Fibroblast of pulmonary artery (primary cell): ENCODE measurements at places on chromosomes 5 and 9.
A peak's percentile ranks its signal among the peaks of the same experiment; 100 is the strongest.

GRCh38 chr9:116693233-116693731, 6.2 kb downstream of the TRIM32 start:
- DNase-seq, result peak; percentile 44

DNA sequence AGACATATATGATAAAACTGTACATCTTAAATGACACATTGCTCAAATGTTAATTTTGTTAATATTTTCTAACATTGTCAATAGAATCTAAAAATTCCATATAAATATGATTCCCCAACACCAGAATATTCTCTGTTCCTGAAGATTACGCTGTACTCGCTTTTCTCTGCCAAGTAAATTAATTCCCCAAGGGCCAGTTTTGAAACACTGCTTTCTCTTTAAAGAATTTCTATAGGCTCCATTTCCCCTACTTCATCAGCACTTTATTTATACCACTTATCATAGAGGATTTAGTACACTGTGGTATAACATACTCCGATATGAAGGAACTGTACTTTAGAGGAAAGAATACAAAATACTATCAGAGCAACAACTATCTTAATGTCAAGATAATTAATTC, 101.4 kb upstream of the ACOT12 start:
- no peak for DNase-seq

DNA sequence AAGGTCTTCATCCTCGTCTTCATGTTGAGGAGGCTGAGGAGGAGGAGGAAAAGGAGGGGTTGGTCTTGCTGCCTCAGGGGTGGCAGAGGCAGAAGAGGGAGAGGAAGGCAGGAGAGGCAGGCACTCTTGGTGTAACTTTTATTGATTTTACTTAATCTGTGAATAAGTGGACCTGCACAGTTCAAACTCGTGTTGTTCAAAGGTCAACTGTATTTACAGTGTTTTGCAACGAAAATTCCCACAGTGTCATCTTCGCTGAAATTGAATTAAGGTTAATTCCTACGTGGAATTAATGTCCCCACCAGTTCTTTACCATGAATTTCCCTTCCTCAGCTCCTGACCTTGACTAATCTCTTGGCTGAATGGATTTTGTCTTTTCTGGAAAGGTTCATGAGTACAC, 21.2 kb upstream of the ENHO start:
- no peak for DNase-seq

- DNase-seq, result peak; percentile 97
These were observed 133.2 kb upstream of the PANK3 start for GRCh38 chr5:168712280-168712924.

DNA sequence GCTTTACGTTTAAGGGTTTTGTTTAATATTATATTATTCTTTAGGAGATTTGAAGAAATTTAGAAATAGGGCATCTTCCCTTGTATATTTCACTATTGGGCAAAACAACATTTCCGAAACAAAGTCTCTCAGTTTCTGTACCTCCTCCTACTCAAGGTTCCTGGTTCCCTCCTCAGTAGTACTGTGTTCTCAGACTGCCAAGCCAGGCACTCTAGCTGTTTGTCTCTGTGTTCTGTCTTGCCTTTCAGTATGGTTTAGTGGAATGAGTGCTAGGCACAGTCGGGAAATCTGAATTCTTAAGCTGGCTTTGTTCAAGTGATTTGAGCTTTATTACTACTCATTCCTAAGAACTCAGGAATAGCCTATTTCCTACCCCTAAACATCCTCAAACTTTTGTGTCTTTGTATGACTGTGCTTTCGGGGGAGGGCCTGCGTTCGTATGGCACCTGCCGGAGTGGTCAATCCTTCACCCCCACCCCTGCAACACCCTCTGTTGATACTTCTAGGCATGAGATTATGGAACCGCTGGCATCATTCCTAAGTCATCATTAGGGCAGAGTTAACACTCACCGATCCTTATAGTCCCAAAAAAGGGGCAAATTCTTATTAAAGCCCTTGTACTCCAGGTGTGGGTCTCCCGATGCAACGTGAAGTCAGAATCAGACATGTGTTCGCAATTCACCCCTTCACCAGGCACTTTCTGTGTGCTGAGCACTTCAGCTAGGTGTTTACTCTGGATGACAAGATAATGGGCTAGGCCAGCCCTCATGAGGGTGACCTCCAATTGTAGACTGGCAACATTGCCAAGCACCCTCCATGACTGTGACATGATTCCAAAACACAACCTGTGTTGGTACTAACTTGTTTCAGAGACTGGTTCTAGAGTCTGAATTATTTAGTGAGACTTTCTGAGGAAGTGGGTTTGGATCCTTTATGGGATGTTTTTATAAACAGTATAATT, 24.5 kb downstream of the SNX18 start:
- no peak for DNase-seq

DNA sequence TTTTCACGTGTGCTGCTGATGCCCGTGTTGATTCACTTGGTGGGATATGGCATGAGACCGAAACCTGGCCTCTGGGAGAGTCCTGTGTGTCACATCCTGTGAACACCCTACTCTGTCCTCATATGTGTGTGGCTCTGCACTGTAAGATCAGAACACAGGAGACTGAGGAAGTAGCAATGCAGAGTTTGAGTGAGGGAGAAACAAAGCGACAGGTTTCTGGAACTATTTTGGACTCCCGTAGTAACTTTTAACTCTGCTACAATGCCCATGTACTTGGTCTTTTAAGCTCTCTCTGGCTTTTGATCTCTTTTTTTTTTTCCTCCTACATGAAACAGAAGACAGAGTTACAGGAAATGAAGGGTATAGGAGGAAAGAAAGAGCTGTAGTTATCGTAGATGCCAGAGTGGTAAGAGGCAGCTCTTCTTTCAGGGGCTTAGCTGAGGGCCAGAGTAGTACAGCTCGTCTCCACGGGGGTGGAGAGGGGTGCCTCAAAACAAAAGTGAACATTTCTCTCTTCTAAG, 26.6 kb downstream of the GRAMD2B start:
- peak; percentile 63 for DNase-seq

- no peak for DNase-seq
These were observed 111.1 kb upstream of the CKMT2 start for GRCh38 chr5:81121836-81122630.

GRCh38 chr5:115402822-115403577, 106.5 kb upstream of the CCDC112 start:
- DNase-seq, result peak; percentile 75

DNA sequence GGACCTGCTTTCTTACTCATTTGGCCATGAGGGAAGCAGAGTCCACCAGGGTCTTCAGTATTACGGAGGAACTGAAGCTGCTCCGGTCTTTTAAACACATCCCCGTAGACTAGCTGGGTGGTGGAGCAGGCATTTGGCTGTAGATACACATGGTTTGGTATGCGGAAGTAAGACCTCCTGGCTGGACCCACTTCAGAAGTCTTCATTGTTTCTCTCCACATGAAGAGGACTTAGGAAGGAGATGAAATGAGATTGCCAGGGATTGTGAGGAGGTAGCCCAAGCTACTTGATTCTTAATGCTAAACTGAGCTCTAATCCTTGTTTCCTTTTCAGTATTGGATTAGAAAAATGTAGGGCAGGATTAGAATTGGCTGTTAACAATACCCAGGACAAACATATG, 32.9 kb downstream of the STXBP1 start:
- no peak for DNase-seq

DNA sequence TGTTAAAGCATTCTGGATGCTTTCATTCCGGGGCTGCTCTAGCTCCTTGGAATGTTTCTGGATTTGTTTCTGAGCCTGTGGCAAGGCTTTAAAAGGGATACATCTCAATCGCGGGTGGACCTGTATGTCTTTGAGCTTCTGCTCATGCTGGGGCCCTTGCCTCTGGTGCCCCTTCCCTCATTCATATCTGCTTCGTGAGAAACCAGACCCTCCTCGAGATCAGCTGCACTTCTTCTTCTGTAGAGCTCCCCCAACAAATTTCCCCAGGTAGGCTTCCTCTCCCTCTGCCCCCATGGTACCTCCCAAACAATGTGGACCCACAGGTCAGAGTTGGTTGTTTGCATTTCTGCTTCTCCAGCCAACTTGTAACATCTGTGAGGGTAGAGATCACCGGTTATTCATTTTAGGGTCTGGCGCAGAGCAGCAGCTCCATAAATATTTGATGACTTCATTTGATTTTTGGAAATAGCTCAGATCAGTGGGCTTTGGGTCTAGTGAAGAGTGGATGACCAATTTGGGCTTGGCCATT, 6.6 kb downstream of the ZNF618 start:
- DNase-seq, result no peak

DNA sequence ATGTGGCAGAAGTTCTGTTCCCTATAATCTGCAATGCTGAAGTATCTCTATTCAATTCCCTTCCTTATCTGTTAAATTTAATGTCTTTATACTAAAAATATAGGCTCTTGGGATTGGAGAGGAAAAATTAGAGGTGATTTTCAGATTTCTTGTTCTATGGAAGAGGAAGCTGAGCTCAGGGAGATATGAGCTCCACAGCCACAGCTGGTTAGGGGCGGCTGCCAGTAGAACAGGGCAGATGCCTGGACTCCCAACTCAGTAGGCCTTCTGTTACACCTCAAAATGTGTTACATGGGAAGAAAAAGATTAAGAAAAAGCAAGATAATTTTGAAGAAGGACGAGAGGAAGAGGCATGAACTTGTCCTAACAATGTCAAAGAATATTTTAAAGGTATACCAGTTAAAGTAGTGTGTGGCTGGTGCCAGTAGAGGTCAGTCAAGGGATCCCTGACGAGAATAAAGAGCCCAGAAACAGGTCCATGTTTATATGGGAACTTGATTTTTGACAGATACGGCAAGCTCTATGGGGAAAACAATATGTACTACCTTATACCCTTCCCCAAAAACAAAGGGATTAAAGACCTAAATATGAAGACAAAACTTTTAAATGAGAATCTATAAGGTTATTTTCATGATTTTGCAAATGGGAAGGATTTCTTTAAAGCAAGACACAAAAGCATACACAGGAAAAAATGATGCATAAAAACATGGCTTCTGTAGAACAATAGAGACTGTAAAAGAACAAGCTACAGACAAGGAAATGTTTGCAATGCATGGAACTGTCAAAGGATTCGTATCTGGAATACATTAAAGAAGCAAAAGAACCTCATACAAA, 28.7 kb downstream of the DNAJC21 start:
- DNase-seq, result peak; percentile 52

DNA sequence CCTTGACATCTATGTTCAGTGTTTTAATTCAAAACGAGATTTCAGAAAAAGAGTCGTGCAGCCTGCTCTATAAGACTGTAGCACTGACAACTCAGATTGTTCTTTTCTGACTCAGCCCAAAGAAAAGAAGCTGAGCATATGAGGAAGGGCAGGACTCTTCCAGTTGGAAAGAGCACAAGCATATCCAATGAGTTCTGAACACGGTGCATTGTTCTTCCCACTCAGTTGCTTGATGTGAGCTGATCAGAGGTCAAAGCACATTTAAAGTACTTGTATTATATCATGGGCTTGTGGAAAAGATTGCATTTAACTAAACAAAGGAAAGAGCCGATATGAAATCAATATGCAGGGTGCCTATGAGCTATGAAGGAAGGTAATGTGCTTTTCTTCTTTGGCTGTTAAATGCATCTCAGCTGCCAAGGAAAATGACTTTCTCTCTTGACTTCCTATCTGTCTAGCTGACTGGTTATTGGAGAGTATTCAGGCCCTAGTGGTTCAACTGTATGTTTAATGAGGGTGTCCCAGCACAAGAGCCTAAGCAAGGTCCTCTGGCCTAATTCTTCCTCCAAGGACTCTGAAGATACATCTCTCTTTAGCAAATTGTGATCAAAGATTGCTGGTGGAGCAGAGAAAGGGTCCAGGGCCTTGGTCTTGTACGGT, 226.6 kb upstream of the PPP1R2B start:
- DNase-seq, result no peak

DNA sequence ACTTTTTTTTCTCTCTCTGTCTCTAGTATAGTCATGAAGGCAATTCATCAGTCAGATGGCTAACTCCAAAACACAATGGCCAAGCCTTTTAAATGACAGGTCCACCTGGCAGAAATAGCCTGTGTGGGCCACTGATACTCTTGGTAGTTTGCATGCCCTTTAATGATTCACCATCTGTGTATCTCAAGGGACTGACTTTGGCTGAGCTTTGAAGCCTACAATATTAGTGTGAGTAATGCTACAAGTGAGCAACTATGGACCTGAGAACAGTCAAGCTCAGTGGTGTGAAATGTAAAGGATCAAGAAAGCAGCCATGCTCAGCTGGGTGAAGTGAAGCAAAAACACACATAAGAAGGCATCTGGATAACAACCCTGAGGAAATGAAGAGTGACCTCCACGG, 506.9 kb downstream of the TLE1 start:
- DNase-seq, result peak; percentile 25

DNA sequence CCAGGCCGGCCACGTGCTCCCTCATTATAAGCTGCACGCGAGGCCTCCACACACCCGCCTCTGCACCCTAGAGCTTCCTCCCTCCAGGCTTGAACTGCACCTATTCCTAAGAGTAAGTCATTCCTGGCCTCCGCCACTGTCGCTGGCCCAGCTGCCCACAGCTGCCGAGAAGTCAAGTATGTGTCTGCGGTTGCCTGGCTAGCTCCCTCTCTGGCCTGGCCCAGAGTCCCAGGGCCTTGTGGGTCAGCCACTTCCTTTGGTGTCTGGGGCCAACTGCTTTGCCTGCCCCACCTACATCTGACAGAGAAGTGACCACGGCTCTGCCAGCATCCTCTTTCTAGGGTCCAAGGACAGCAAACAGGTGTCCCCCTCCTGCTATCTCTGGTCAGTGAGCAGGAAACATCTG, 18.3 kb downstream of the ABO start:
- no peak for DNase-seq

DNA sequence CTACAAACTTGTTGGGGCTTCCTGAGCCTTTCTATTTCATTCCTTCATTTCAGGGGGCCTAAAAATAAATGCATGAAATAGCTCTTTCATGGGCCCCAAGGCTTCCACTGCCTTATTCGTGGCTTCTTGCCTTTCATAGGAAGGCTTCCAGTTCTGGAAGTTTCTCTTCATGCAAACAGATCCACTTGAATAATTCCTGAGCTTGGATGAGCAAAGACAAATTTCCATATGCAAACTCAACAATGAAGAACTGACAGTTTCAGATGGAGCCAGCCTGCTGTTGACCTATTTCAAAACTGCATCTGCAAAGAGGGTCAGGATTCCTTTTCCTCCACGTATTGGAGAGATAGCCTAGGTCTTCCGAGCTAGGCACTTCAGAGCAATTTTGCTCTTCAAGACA, 142.1 kb downstream of the MLLT3 start:
- no peak for DNase-seq
